CD4-positive, alpha-beta memory T cell (primary cell): ENCODE measurements at places on chromosomes 4 and X. TPM values are rescaled to one million over a fixed set of nuclear protein-coding genes. Genes with fewer than 3 reads are reported as not detected.

Gene SSX2B
- not detected for polyA plus RNA-seq

Gene PAGE2B
- not detected for polyA plus RNA-seq

Gene TNMD
- polyA plus RNA-seq = not detected

Gene PCDH19
- polyA plus RNA-seq = not detected

Gene SPANXN3
- not detected for polyA plus RNA-seq

Gene TRO
- polyA plus RNA-seq = not detected

Gene ASB5
- polyA plus RNA-seq = not detected

Gene SLC16A2
- not detected for polyA plus RNA-seq

Gene MAOB
- not detected for polyA plus RNA-seq

Gene ASMT
- polyA plus RNA-seq = 0.35 TPM

Gene GSX2
- polyA plus RNA-seq = not detected

Gene FGFBP2
- polyA plus RNA-seq = not detected
